ENCODE measurements at places on chromosomes 11 and 22.

DNA sequence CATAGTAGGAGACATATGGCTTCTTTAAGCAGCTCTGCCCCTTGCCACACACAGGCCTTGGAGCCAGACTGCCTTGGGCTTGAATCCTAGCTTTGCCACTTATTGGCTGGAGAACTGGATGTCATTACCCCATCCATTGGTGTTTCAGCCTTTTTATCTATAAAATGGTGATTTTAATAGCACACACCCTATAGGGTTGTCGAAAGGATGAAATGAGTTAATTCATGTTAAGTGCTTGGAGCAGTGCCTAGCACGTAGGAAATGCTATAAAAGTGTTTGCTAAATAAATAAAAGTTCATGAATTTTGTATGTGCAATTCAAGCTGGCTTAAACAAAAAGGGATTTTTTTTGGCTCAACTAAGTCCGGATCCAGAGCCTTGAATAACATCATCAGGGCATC, 120.7 kb downstream of the TIMP3 start:
- DNase-seq, result no peak

GRCh38 chr11:22343371-22344032, 5.3 kb downstream of the SLC17A6 start:
- no peak for DNase-seq

DNA sequence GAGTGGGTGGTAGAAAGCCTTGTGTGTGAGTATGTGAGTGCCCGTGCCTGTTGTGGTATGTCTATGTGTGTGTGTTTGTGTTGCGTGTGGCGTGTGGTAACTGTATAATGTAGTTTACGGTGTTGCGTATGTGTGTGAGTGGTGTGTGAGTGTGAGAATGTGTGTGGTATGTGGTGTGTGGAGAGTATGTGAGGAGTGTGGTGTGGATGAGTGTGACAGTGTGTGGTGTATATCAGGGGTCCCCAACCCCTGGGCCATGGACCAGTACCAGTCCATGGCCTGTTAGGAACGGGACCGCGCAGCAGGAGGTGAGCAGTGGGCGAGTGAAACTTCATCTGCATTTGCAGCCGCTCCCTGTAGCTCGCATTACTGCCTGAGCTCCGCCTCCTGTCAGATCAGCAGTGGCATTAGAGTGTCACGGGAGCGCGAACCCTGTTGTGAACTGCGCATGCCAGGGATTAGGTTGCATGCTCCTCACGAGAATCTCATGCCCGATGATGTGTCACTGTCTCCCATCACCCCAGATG, 5.7 kb downstream of the UPK3A start:
- DNase-seq, result no peak

DNA sequence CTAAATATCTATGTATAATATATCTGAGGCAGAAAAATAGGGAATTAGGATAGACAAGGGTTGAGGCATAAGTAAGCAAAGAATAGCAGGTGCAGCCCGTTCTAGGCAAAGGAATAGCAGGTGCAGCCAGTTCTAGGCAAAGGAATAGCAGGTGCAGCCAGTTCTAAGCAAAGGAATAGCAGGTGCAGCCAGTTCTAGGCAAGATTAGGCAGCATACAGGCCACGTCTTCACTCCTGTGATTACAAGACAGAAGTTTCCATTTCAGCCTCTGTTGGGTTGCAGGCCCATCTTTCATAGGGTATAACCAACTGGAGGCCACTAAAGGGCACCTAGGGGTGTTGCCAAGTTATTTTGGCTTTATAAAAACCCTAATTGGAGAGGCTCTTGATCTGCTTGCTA, 28.8 kb upstream of the CHORDC1 start:
- no peak for DNase-seq

- DNase-seq, result no peak
These were observed 39.9 kb upstream of the ASPHD2 start for GRCh38 chr22:26389125-26389524.
